NCI-H2029 (cell line): ENCODE measurements at places on chromosomes 6 and 20.

DNA sequence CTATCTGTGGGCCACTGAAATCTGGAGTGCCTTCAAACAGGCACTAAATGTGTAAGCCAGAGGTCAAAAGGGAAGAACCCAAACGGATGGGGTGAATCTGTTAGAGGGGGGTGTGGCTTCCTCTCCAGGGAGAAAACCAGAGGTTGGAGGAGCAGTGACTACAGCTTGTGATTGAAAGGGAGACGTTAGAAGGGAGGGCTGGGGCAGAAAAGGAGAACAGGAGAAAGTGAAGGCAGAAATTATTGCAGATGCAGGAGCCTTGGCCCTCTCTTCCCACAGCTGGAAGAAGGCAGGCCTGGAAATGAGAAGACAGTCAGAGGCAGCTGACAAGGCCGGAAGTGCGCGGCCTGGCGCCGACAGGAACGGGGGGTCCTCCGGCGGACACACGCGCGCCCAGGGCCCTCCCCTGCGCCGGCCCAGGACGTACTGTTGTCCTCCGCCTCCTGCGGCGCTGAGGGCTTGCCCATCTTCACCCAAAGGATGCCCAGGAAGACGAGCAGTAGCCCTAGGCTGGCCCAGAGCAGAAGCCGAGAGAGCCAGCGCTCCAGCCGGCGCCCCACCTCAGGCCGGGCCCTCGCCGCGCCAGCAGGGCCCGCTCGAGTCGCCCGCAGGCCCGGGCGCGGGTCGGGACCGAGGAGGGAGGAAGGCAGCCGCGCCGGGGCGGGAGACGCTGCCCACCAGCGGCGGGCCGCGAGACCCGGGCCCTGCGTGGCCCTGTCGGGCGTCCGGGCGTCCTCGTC, 806 bp downstream of the LEMD2 start:
- peak; percentile 45 for DNase-seq

DNA sequence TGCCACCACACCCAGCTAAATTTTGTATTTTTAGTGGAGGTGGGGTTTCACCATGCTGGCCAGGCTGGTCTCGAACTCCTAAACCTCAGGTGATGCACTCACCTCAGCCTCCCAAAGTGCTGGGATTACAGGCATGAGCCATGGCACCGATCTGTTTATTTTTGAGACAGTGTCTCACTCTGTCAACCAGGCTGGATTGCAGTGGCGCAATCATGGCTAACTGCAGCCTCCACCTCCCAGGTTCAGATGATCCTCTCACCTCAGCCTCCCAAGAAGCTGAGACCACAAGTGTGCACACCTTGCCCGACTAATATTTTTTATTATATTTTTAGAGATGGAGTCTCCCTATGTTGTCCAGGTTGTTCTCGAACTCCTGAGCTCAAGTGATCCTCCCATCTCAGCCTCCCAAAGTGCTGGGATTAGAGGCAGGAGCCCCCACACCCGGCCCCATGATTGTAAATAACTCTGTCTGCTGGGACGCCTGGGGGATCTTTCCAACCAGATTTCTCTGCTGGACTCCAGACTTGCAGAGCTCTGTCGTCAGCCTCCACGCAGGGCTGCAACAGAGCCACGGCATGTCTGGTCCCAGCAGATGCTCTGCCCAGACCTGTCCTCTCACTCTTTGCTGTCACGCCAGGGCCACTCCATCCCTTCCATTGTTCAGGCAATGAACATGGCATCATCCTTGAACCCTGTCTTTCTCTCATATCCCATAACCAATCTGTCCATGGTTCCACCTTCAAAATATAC, 25.3 kb downstream of the SYNJ2 start:
- DNase-seq = no peak

DNA sequence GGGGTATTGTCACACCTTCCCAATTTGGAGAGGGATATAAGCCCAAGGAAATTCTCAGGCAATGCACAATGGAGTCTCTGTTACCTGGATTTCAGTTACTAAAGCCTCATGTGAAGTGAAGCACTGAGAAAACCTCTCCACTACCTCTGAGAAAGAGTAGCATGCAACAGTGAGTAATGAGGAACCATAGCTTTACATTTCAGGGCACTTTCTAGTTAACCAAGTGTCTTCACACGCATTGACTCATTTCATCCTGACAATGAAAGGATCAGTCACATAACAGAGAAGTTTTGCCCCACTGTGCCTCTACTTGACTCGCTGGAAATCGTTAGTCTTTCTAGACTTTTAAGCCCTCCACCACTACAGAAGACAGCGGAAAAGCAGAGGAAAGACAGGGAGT, 86.2 kb upstream of the ARID1B start:
- DNase-seq = no peak

- no peak for DNase-seq
These were observed 324.2 kb upstream of the HSF2 start for GRCh38 chr6:122075084-122075838.

GRCh38 chr20:1950836-1951235, 43.0 kb downstream of the PDYN start:
- DNase-seq = no peak

DNA sequence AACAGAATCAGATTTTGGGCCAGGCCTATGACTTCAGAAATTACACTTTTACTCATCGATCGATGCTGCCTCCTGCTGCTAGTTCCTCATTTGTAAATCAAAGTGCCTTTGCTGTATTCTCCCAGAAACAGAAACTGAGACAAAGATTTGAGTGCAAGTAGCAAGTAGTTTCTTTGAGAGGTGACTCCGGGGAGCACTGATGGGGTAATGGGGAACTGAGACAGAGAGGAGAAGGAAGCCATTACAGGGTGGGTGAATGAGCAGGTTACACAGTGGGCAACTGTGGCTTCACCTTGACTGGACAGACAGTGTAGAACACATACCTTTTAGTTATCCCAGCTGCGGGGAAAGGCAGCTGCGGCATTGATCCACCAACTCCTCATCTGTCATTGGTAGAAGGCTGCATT, 9.7 kb upstream of the CD40 start:
- DNase-seq = no peak

- no peak for DNase-seq
These were observed 21.9 kb downstream of the RIMS1 start for GRCh38 chr6:71908162-71908765.

GRCh38 chr6:168096271-168096764, 17.3 kb upstream of the FRMD1 start:
- no peak for DNase-seq
